Endothelial cell of umbilical vein (primary cell): ENCODE measurements at places on chromosomes 5 and 9. TPM values are rescaled to one million over a fixed set of nuclear protein-coding genes. Genes with fewer than 3 reads are reported as not detected.

The TSLP gene
- polyA plus RNA-seq = not detected in 2 replicates

The MAML1 gene
- 11.7 and 12.4 TPM in 2 replicates for polyA plus RNA-seq

The RMI1 gene
- polyA plus RNA-seq = 0.46 and 1.1 TPM in 2 replicates

The ORM2 gene
- not detected in 2 replicates for polyA plus RNA-seq

The SPAG8 gene
- 0.21 TPM in 2 replicates for polyA plus RNA-seq

The SLC36A2 gene
- not detected in 2 replicates for polyA plus RNA-seq

The PCDHB8 gene
- polyA plus RNA-seq = 0.11 and 0.25 TPM in 2 replicates

The IFNA13 gene
- not detected in 2 replicates for polyA plus RNA-seq

The SPINK5 gene
- polyA plus RNA-seq = 0.06 and 0.12 TPM in 2 replicates

- no peak for DNase-seq
Observed at GRCh38 chr9:137009217-137009616, 12.8 kb upstream of the CLIC3 start.

GRCh38 chr9:28808042-28808441, 1234.8 kb upstream of the C9orf72 start:
- DNase-seq = no peak

GRCh38 chr5:170266570-170267381, 30.8 kb downstream of the LCP2 start:
- DNase-seq = no peak

- no peak for DNase-seq
Observed at GRCh38 chr5:77483682-77484081, 8.4 kb downstream of the WDR41 start.

GRCh38 chr9:132046456-132046855, 33.2 kb downstream of the MED27 start:
- no peak for DNase-seq

DNA sequence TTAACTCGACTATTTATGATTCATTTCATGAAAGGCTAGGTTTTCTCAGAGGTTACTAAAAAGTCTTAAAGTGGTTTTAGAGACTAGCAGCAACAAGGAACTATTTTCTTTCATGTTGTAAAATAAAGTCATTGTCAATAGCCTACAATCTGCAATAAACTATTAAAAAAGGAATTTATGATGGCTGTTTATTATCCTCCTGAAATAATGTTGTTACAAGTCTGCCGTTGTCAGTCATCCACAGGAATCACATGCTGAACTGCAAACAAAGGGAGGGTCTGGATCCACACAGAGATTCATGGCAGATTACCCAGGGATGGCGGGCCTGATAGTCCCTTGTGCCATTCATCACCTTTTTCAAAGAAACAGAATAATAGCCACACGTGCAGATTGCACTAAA, 49.2 kb downstream of the TMEM174 start:
- DNase-seq = no peak

GRCh38 chr5:98513380-98513779, 260.1 kb upstream of the RGMB start:
- DNase-seq = no peak

DNA sequence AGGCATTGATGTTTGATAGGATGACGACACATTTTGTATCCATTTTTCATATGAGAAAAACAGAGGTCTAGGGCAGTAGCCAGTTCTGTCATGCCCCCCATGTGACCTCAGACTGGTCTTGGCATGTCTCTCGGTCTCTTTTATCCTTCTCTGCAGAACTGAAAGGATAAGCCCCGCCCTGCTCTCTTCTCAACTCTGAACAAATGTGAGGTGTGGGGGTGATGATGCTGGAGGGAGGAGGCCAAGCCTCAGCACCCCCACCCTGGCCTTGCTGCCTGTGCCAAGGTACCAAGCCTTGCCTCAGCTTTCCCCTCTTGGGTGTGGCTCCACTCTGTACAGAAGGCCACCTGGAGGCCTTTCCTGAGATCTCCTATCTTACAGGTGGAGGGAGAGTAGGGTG, 19.5 kb upstream of the CRB2 start:
- DNase-seq = no peak

GRCh38 chr5:34534523-34535103, 121.5 kb upstream of the RAI14 start:
- peak; percentile 50 for DNase-seq

GRCh38 chr5:12330381-12330780, 426.1 kb upstream of the CTNND2 start:
- no peak for DNase-seq

GRCh38 chr9:127711226-127711701, 4.2 kb downstream of the PTRH1 start:
- no peak for DNase-seq

DNA sequence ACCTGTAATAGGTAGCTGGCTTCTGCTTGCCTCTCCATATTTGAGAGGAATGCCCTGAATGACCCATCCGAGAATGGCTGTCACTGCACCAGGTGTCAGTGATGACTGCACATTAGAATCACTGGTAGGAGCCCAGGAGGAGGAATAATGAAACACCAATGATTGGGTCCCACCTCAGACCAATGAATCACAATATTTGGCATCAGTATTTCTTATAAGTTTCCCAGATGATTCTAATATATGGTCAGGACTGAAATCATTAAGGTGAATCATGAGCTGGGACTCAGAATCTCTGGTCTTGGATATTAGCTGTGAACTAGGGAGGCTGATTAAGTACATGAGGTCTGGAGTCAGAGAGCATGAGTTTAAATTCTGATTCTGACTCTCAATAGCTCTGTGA, 23.4 kb downstream of the ARSB start:
- no peak for DNase-seq

DNA sequence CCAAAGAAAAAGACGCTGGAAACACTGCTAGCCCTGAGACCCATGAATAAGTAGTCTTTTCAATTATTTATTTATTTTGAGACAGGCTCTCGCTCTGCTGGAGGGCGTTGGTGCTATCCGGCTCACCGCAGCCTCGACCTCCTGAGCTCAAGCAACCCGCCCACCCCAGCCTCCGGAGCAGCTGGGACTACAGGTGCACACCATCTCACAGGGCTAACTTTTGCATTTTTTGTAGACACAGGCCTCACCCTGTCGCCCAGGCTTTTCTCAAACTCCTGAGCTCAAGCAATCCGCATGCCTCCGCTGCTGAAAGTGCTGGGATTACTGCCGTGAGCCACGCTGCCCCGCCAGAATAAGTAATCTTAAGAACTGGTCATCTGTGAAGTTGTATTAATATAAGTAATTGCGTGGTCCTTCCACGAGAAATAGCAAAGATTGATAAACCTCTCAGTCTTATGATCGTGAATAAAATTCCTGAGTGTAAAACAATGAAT, 1.6 kb downstream of the ANXA2R start:
- no peak for DNase-seq

DNA sequence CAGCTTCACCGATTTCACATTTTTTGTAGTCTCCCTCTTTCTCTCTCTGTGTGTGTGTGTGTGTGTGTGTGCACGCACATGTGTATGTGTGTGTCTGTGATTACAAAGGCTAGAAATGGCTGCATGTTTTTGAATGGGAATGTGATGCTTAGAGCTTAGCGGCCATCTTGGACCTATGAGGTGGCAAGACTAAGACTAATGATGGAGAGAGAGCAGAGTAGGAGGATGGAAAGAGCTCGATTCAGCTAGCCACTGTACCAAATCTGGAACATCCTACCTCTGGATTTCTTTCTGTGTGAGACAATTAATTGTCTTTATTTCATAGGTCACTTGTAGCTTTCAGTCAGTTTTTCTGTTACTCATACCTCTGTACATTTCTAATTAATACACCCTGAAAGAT, 205.1 kb downstream of the PCSK1 start:
- no peak for DNase-seq

DNA sequence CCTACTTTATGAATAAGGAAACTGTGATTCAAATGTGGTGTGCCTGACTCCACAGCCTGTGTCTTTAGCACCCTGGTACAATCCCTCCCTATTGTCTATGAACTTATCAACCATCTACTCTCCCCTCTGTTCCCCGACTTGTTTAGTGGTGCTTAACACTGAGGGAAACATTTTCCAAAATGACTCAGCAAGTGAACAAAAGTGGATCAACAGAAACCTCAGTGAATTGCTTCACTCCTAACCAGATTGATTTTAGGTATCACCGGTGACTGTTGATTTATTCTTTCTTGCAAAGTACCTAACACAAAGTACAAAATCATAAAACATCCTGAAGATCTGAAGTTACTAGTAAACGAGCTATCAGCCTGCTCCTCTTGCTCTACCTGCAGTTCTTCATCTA, 42.1 kb upstream of the RAPGEF6 start:
- DNase-seq = no peak

GRCh38 chr5:53041071-53041692, 52.0 kb downstream of the ITGA2 start:
- peak; percentile 26 for DNase-seq

- DNase-seq = no peak
Observed at GRCh38 chr9:78612091-78612490, 315.2 kb downstream of the PSAT1 start.

GRCh38 chr9:69599232-69599971, 72.8 kb downstream of the APBA1 start:
- no peak for DNase-seq

DNA sequence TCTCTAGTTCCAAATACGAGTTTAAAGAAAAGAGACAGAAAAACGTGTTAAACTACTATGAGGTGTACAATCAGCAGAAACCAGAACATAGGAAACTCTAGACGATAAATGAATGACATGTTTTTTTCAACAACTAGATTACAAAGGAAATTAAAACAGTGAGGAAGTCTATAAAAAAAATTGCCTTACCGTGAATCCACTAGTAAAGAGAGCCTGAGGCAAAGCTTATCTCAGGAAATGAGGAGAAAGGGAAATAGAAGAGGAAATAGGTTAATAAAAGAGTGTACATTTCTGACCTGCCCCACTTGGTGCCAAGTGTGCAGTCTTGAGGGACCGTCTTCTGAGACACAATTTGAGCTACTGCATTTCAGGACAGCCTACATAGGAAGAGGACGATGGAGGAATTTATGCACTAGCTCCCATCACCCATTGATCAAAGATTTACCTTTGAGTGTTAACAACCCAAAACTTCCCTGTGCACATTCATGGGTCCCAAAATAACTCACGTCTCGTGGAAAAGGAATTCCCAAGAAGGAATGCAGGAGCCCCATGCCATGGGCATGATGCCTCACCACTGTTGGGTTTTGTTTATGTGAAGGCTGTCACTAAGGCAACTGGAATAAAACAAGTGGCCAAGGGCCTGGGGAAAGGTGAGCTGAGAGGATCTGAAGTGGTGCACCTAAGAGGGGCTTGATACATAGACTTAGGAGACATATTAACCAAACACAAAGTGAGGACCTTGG, 53.6 kb upstream of the SLC1A3 start:
- DNase-seq = peak; percentile 2
